GM23248 (cell line): ENCODE measurements at places on chromosomes 16 and 17. TPM values are rescaled to one million over a fixed set of nuclear protein-coding genes. Genes with fewer than 3 reads are reported as not detected.

DNA sequence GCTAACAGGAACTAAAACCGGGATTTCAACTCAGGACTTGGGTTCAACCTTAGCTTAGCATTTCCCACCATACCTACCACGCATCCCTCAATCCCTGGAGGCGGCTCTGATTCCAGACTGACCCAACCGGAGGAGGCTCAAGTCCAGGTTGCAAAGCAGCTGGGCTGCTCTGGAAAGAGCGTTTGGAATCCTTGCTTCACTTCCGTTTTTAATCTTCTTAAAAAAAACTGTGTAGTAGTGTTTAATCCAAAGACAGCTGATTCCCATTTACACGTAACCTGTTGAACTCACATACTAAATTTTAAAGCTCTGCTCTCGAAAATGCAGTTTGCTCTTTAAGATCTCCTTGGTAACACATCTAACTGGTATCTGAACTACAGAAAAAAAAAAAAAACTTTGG lies 50.0 kb downstream of the NXN start:
- H3K27me3 ChIP-seq = no peaks in the 10 kb centered on the region
- no peaks in the 10 kb centered on the region for H3K36me3 ChIP-seq
- H3K4me3 ChIP-seq = no peak overlapping the region
- H3K4me1 ChIP-seq = peaks cover 37% of the 10 kb centered on the region

DNA sequence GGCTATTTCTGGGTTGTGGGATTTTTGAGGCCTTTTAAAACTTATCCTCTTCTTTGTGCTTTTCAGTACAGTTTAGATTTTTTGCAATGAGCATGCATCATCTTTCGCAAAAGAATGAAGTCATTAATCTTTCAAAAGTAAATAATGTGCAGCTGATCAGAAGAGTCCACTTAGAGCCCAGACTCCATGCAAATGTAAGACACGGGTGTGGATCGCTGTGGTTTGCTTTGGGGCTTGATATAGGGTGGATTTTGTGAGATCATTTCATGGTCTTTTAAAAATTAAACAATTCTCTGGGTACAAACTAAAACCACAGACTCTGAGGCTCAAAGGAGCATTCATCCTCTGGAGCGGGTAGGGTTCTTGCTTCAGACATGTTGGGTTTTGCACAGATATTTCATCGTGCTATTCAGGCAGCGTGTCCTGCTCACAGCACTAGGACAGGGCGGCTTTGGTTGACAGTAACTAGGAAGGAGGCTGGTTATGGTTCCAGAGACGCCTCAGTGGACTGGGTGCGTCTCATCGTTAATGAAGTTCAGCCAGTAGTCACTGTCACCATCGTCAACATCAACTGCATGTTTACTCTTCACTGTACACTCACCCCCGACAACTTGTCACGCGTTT lies 129.4 kb upstream of the PLCG2 start:
- no peaks in the 10 kb centered on the region for H3K27me3 ChIP-seq
- no peak overlapping the region for H3K27ac ChIP-seq
- 0 out of 2 replicates have a peak, but pooled peaks cover 3% of the 10 kb centered on the region for H3K36me3 ChIP-seq
- no peak for DNase-seq

GRCh38 chr17:17362540-17362930 lies 59.4 kb downstream of the NT5M start:
- no peaks in the 10 kb centered on the region for H3K27me3 ChIP-seq
- DNase-seq = no peak
- H3K36me3 ChIP-seq = no peaks in the 10 kb centered on the region
- H3K27ac ChIP-seq = no peak overlapping the region
- no peak overlapping the region for H3K4me3 ChIP-seq

- no peak overlapping the region for H3K4me3 ChIP-seq
- no peaks in the 10 kb centered on the region for H3K27me3 ChIP-seq
- 0 out of 2 replicates have a peak overlapping the region, but pooled peaks have one; percentile 0 for H3K27ac ChIP-seq
- no peak for DNase-seq
These were observed 60.0 kb downstream of the CRISPLD2 start for GRCh38 chr16:84879569-84880487.

DNA sequence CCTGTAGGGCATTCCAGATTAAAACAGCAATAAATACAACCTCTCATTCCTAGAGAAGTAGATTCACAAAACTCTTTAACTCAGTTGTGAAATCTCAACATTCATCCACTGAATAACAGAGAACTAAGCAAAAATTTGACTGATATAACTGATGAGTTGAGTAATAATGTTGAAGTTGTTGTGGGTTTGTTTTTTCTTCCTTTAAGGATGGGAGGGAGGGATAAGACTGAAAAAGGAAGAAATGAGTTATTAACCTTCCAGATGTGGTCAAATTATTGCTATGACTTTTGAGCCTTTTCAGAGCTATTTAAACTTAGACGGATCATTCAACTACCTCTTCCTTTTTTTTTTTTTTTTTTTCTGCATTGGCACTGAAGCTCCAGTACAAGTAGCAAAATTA lies 38.6 kb downstream of the SKAP1 start:
- H3K4me3 ChIP-seq = no peak overlapping the region
- peaks cover 8% of the 10 kb centered on the region for H3K4me1 ChIP-seq
- no peak for DNase-seq
- H3K27me3 ChIP-seq = peaks cover 22% of the 10 kb centered on the region; the same call in 1 of the 2 replicates
- H3K36me3 ChIP-seq = no peaks in the 10 kb centered on the region
- H3K27ac ChIP-seq = no peak overlapping the region

DNA sequence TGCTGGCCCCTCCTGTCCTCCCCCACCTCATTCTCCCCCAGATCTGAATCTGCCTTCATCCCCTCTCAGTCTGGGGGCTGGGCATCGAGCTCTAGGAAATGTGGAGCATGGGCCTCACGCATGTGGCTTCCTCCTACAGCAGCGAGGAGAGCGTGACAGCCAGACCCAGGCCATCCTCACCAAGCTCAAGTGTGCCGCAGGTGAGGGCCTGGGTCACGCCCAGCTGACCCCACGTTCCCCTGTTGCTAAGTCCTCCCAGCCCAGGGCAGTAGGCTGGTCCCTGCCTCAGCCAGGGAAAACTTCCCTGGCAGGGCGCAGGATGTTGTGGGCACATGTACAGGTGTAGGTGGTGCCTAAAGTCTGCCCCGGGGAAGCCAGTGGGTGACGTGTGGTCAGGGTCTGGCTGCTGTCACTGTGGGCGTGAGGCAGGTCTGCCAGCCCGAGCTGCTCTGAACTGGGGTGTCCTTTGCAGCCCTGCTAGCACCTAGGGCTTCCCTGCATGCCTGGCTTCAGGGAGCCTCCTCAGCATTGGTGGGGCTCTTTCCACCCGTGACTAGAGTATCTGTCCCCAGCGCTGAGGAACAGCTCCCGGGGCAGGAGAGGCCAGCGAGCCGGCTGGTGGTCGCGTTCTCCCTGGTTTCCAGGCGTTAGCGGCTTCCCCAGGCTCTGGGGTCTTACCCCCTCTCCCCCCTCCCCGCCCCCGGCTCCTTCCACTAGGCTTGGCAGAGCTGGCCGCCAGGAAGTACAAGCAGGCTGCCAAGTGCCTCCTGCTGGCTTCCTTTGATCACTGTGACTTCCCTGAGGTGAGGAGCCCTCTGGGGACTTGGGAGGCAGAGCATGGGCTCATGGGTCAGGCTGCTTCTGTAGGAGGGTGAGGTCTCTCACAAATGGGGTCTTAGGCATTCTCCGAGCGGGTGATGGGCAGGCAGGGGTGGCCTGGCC lies 3.6 kb downstream of the GPS1 start:
- H3K36me3 ChIP-seq = no peaks in the 10 kb centered on the region
- H3K27ac ChIP-seq = no peak overlapping the region
- no peak for DNase-seq
- no peaks in the 10 kb centered on the region for H3K27me3 ChIP-seq
- H3K4me3 ChIP-seq = no peak overlapping the region
- peaks cover 6% of the 10 kb centered on the region for H3K4me1 ChIP-seq

GRCh38 chr16:31071861-31072260 lies 2.2 kb downstream of the ZNF668 start:
- H3K27me3 ChIP-seq = no peaks in the 10 kb centered on the region
- H3K4me1 ChIP-seq = peaks cover 18% of the 10 kb centered on the region
- peak overlapping the region; percentile 93 for H3K4me3 ChIP-seq
- H3K36me3 ChIP-seq = no peaks in the 10 kb centered on the region
- peak overlapping the region; percentile 94 for H3K27ac ChIP-seq

DNA sequence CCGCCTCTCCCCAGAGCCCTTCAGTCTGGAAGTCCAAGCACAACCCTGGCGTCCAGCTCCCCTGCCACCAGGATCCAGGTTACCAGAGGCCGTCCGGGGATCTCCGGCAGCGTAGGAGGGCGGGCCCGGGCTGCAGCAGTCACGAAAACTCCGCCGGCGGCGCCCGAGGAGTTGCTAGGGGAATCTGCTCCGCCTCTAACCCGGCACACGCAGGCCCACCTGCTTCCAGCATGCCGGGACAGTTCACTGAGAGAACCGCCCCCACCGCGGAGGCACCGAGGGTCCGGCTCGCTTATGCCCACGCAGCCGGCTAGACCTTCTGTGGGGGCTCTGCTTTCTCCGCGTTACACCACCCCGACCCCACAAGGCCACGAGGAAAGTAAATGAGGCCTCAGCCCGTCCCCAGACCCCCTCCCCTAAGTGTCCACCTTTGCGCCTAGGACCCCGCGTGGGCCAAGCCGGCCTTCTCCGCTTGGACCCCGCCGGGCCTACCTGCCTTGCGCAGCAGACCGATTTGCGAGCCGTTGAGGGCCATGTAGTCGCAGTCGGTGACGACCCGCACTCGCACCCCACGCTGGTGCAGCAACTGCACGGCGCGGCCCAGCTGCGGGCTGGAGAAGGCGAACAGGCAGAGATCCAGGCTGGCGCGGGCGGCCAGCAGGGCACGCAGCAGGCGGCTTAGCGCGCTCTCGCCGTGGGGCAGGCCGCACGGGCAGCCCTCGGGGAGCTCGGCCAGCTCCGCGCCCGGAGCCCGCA lies 587 bp downstream of the PLD6 start:
- no peaks in the 10 kb centered on the region for H3K36me3 ChIP-seq
- 0 out of 2 replicates have a peak, but pooled peaks cover 12% of the 10 kb centered on the region for H3K4me1 ChIP-seq
- no peaks in the 10 kb centered on the region for H3K27me3 ChIP-seq
- H3K27ac ChIP-seq = peak overlapping the region; percentile 44

Gene NECAB2
- total RNA-seq = not detected in 2 replicates

Gene CCDC144A
- 0.51 and 3.5 TPM in 2 replicates for total RNA-seq

Gene RNF157
- total RNA-seq = 4.0 TPM in 1 of 2 replicates, not detected in the other

Gene NXPH3
- 0.76 and 1.4 TPM in 2 replicates for total RNA-seq
